Stimulated activated CD8-positive, alpha-beta memory T cell treated with anti-CD3 and anti-CD28 coated beads, Interleukin-7, amount 100 ng/mL, for 1 hour (primary cell): ENCODE measurements at places on chromosomes 13 and 19.

GRCh38 chr19:35247526-35248309, 1.1 kb upstream of the LSR start:
- DNase-seq = no peak

GRCh38 chr13:37618554-37618953, 20.0 kb upstream of the POSTN start:
- no peak for DNase-seq

DNA sequence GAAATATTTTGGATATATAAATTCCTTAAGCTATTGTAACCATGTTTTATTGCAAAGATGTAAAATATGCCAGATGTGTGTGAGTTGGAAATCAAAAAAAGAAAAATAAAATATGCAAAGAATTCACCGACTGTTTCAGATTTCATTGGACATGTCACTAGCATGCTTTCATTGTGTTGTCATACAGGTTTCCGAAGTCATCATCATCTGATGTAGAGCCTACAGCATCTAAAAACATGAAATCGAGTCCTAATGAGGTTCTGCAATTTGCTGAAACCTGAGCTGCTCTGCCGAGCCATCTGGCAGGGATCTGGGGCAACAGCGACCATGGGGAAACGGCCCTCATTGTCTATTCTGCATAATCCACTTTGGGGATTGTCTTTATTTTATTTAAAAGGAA, 196.1 kb upstream of the MAB21L1 start:
- no peak for DNase-seq

DNA sequence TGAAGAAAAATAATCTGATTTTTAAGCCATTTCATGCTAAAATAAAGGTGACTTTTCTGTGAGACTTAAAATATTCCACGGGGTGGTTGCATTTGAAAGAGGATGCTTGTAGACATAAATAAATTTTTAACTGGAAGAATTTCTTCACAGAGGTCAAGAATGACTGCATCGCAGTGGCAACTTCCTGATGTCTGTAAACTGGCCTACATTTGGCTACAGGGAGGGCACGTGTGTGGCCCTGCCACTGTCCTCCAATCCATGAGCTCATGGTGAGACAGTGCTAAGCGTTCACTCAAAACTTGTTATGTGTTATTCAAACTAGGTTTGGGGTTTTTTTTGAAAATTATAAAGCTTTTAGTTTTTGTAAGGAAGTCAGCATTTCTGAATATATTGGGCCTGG, 1089.3 kb downstream of the EFNB2 start:
- DNase-seq = no peak

- DNase-seq = no peak
Observed at GRCh38 chr13:50589651-50590054, 253.8 kb downstream of the DLEU7 start.

GRCh38 chr19:58561373-58562121, 3.1 kb upstream of the UBE2M start:
- DNase-seq = no peak

GRCh38 chr19:41428481-41428859, 1.3 kb upstream of the B3GNT8 start:
- no peak for DNase-seq

- DNase-seq = no peak
Observed at GRCh38 chr13:59178344-59178743, 985.4 kb downstream of the DIAPH3 start.

DNA sequence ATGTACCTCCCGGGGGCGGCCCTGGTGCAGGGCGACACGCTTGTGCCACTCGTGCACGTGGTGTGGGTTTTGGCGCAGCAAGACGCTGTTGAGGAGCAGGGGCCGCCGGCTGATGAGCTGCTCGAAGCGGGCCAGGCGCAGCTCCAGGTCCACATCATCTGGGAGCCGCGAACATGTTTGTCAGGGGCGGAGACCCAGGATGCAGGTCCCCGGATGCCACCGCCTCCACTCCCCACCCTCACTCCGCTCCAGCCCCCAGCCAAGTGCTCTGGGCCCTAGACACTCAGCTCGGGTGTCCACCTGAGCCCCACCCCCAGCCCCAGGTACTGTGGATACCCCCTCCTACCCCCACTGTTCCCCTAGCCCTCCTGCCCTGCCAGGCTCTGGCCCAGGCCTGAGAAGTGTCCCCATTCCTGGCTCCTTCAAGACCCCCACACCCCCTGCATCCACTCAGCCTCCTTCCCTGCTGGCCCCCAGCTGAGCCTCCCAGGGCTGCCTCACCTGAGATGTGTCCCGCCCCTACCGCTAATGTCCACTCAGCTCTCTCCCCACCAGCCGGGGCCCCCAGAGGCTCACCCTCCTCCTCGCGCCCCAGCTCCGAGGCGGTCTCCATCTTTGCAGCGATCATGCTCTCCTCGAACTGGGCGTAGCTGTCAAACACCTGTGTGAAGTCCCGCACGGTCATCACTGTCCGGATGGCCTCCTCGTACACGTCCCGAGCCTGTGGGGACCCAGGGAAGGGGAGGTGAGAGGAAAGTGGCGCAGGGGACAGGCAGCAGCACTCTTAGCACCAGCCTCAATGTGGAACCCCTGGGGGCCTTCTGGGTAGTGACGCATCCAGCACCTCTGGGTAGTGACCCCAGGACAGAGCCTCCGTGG, 5.4 kb downstream of the XAB2 start:
- DNase-seq = no peak

DNA sequence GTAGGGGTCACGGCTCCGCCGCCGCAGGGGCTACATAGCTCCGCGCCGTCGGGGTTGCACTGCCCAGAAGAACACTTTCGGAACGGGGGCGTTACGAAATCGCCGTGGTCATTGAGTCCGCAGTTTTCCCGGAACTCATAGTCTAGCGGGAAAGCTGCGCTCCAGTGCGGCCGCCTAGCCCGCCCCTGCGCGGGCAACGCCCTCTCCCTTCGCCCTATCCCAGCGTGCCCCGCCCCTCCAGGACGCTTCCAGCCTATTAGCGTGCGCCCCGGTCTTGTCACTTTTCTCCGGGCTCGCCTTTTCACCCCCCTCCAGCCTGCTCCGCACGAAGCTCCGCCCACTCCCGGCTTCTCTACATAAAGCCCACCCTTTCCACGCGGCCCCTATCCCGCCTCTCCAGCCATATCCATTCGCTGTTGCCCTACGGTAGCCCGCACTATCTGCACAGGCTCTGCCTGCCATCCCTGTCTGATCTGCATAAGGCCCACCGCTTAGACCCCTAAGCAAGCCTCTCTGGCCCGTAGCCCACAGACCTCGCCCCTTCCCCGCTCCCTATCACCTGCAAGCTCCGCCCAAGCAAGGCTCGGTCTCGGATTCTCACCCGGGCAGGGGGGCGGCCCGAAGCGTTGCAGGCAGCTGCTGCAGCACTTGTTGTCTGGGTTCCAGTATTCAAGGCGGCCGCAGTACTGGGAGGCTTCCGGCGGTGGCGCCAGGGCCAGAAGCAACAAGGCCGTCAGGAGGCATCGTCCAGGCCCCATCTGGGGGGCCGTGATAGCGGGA, 1.6 kb downstream of the IGFLR1 start:
- DNase-seq = peak; percentile 89
